ENCODE measurements at places on chromosomes 2 and 18.

DNA sequence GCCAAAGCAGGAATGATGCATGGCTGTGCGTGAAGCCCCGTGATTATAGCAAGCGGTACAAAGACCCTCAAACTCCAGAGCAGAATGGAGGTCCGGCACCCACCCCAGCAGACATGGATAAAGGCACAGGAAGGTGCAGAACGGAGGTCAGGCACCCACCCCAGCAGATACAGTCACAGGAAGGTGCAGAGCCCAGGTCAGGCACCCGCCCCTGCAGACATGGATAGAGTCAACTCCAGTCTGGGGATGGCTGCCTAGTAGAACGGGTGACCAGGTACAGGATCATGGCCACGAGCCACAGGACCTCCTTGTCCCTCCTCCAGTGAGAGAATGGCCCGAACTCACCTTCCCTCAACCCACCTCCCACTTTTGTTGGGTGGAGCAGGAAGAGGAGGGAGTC is 318.3 kb upstream of the SALL3 start:
- DNase-seq: no peak

- no peak for DNase-seq
Measured at GRCh38 chr2:188245230-188245629, 46.4 kb upstream of the GULP1 start.

DNA sequence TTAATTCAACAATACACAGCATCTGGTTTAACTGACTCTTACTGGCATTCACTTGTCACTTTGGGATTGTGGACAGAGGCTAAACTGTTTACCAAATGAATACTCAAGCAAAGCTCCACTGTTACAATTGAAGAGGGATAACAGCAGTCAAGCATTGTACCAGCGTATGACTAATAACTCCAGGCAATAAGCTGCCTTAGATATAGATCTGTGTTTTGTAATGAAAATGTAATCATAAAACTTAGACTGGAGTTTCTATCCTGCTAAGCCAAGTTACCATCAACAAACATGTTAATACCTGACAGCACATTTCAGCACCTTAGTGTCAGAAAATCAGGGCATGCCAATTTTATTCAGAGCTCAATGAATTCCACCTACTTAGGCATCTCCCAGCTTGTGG is 889.5 kb downstream of the EPHA4 start:
- no peak for DNase-seq

- no peak for DNase-seq
Measured at GRCh38 chr2:166388481-166389070, 12.8 kb upstream of the SCN9A start.

- no peak for DNase-seq
Measured at GRCh38 chr18:37872562-37872961, 307.0 kb upstream of the CELF4 start.

GRCh38 chr18:42654556-42654955 is 460.9 kb downstream of the RIT2 start:
- DNase-seq: no peak

GRCh38 chr2:174771631-174772471 is 7.6 kb upstream of the CHRNA1 start:
- DNase-seq: peak; percentile 85

- DNase-seq: no peak
Measured at GRCh38 chr18:2354292-2354691, 217.0 kb downstream of the METTL4 start.

DNA sequence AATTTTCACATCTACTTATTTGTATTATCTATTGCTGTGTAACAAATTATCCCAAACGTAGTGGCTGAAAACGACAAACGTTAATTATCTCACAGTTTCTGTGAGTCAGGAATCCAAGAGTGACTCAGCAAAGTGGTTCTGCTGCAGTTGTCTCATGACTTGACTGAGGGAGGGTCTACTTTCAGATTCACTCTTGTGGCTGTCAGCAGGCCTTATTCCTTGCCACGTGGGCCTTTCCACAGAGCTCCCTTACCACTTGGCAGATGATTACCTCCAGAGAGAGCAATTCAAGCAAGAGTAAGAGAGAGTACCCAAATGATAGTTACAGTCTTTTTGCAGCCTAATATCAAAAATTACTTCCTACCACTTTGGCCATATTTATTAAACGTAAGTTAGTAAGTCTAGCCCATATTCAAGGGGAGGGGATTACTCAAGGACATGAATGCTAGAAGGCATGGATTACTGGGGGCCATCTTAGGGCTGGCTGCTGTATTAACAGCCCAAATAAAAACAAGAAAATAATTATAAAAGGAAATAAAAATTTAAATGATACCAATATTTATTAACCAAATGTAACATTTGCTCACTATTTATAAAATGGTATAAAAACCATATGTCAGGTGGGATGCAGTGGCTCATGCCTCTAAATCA is 48.7 kb upstream of the NBEAL1 start:
- DNase-seq: no peak

GRCh38 chr2:220221992-220222391 is 594.6 kb downstream of the SLC4A3 start:
- DNase-seq: no peak

DNA sequence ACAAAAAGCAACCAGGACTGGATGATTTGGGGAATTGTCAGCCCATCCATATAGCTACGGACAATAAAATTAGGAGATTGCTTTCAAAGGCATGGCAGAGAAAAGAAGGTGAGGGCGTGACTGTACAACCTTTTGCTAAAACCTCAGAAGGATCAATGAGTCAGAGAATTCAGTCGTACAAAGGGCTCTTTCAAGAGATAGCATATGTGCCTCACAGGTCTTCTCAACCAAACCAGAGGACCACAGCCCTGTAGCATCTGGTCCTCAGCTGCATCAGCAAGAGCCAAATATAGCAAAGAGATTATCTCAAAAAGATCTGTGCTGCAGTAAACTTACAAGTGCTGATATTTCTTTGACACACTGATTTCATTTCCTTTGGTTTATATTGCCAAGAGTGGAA is 149.9 kb upstream of the RAB6C start:
- DNase-seq: no peak

DNA sequence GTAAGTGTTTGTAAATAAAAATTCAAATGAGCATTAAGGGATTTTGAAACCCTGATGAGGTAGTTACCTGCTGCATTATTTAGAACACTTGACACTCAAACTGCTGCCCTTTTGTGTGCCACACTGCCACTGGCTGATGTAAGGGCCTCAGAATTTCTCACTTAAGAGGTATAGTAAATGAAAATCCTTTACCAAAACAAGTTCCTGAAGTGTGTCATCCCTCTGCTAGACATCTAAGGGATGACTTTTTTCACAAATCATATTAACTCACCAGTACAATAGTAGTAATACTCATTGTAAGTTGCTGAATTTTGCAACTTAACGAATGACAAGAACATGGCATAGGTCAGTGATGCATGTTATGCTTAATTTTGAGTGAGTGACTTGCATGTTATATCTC is 274.9 kb upstream of the UBE2E3 start:
- DNase-seq: no peak

- peak; percentile 91 for DNase-seq
Measured at GRCh38 chr2:218979846-218980734, 4.9 kb downstream of the FEV start.

GRCh38 chr2:83991992-83992391 is 467.1 kb downstream of the SUCLG1 start:
- DNase-seq: no peak

- DNase-seq: no peak
Measured at GRCh38 chr18:27527856-27528255, 342.7 kb upstream of the CHST9 start.

DNA sequence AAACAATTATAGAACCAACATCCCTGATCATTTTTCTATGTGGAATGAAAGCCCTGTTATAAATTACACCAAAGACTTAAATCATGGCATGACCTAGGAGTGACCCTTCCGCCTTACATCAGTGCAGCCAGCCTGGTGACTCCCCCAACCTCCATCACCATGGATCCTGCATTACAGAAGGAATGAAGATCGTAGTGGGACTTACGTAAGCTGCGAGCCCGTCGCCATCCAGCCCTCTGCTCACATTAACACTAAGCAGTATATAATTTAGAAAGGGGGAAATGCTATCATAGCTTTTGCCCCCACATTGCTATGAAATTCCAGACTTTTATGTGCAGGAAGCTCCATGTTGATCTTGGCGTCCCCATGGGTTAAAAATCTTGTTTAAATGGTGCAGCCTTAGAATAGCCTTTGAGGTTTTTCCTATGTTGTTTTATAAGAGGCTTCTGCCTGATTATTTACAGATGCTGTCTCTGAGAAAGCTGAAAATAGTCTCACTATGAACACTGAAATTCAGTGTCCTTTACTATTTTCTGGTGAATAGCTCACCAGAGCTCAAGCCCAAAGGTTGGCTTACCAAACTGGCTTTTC is 76.3 kb downstream of the COLEC12 start:
- no peak for DNase-seq

DNA sequence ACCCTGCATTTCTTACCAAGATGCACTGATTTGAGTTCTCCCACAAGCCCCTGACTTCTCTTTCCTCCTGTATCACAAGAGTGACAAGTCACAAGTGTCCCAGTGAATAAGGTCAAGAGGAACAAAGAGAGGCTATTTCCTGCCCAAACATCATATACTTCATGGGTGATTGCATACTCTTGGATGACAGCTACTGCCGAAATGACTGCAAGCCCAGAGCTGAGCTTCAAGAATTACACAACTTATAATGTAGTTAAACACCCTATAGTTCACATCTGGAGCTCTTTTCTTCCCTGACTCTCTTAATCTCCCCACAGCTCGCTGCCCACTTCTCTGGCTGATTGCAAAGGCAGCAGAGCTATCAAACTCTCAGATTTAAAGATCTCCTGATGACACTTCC is 289.7 kb upstream of the PARD3B start:
- no peak for DNase-seq

- no peak for DNase-seq
Measured at GRCh38 chr2:209806318-209806717, 34.7 kb downstream of the UNC80 start.

- no peak for DNase-seq
Measured at GRCh38 chr18:26619350-26619749, 71.0 kb upstream of the KCTD1 start.

DNA sequence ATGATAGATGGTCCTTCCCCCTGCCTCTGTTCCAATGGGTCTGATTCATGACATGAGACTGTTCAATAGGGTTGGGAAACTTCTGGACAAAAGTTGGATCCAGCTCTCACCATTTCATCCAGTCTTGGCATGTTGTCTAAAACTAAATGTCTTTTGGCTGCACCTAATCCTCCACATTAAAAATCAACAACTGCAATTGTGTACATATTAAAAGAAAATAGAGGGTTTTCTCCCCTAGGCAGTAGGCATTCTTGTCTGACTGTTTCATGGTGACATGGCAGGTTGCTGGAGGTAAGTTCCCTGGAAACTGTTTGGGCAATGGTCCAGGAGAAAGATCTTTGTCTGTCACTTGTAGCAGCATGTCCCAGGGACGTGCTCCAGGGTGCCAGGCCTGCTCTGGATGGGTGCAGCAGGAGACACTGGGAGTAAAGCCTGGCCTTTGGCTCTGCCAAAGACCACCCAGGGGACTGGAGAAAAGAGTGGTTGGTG is 135.8 kb downstream of the TCF4 start:
- no peak for DNase-seq

- no peak for DNase-seq
Measured at GRCh38 chr18:78677483-78678317, 301.9 kb upstream of the SALL3 start.

DNA sequence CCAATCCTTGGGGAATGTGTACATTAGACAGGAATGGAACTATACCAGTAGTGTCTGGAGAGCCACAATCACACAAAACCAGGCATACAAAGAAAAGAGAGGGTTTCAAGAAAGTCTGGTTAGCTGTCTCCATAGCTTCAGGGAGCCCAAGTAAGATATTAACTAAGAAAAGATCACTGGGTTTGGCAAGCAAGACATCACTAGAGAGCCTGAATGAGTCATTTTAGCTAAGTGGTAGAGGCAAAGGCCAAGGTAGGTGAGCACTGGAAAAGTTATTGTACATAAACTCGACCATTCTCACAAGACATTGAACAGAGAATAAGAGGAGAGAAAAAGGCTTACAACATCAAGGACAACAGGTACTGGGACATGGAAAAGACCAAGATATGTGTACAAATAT is 143.8 kb upstream of the ARL4C start:
- no peak for DNase-seq

DNA sequence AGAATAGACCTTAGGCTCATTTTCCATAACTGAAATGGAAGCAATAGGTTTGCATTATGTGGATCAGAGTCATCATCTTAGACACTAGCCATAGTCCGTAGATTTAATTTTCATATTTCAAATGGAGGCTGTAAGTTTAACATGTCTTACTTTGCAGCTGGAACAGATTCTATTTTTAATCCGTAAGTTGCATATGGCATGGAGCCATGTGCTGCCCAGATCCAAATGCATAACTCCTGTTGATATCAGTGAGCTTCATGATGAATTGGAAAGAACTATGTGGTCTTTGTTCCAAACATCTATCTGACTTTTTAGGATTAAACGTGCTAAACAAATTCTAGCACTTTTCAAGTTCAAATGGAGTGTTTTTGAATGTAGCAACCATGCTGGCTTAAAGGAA is 43.4 kb downstream of the MEIS1 start:
- DNase-seq: no peak

DNA sequence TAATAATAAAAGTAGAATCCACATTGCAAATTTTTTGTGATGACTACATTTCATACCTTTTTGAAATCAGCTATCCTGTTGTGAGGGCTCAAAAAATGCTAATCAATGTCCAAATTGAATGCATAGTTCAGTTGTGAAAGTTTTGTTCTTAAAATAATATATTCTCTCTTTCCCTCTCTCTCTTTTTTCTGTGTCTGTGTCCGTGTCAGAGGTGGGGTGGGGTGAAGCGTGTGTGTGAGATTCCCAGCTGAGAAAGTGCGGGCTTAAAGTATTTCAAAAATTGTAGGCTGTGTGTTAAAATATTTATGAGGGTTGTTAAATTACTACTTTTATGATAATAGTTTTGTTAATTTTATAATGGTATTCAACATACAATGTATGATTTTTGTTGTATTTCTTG is 388.0 kb upstream of the LRRTM4 start:
- no peak for DNase-seq

DNA sequence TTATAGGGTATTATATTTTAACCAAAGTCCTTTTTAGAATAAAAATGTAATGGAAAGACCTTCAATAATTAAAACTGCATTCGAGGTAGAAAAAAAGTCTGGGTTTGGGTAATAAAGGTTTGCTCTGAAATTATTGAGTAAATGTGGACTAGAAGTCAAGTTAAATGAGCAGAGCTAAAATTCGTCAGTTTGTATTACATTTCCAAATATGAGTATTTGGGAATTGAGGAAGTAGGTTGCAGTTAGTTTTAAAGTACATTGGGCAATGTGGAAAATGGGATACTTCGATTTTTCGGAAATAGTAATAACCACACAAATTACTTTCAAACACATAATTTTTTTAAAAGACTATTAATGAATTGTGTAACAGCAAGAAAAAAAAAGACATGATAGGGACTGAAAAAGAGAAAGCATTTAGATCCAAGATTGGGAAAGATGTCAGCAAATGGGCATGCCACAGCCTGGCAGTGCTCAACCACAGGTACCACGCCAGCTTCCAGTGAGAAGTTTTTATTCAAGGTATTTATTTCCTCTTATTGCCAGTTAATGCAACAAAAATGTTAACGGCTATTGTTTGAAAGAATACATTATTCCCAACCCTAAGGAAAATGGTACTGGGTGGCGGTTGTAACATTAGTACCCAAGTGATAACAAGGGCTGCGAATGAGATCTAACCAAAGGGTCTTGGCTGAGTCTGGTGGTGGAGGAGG is 50.0 kb downstream of the TTC39C start:
- no peak for DNase-seq

Measured in HuH-7.5 (cell line).